Gastrocnemius medialis (tissue), 4 donors: ENCODE measurements at places on chromosomes 5 and 9.

GRCh38 chr5:58183078-58183785 is 276.7 kb downstream of the PLK2 start:
- H3K36me3 ChIP-seq: no peaks in the 10 kb centered on the region
- no peak for DNase-seq
- no peaks in the 10 kb centered on the region for H3K27me3 ChIP-seq
- H3K27ac ChIP-seq: no peak overlapping the region

DNA sequence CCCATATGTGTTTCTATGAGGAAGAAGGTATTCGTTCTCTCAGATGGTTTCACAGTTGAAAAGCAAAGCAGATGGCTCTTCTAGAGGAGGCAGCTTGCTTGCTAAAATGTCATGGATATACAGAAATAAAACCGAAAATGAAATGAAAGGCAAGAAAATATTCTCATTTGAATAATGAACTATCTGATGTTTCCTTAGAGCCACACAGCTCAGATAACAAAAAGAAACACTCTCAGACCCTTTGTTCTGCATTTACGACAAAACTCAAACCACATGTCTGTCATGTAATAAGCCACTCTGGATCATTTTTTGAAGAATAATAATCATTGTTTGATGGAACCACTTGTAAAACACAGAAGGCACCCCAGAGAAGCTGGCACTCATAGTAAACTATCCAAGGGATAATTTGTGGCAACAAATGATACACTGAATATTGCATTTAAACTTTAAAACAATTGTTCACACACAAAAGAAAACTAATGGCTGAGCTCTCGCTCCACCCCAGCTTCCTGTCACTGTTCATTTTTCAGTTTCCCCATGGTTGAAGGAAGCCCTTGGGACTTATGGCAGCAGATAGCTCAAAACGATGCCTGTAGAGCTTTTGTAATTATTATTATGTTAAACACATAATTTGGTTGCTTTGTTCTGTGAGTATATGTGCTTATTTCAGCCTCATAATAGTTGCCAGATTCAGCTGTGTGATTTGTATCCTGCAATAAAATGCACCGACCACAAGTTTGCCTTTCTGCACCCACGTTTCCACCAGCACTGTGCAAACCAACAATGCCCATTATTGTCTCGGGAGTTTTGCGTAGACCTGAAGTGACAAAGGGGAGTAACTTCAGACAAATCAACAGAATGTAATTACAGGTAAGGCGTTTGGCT is 256.0 kb downstream of the TMEM167A start:
- H3K27ac ChIP-seq: no peak overlapping the region
- no peaks in the 10 kb centered on the region for H3K4me1 ChIP-seq
- no peaks in the 10 kb centered on the region for H3K27me3 ChIP-seq
- H3K4me3 ChIP-seq: no peak overlapping the region
- DNase-seq: no peak

DNA sequence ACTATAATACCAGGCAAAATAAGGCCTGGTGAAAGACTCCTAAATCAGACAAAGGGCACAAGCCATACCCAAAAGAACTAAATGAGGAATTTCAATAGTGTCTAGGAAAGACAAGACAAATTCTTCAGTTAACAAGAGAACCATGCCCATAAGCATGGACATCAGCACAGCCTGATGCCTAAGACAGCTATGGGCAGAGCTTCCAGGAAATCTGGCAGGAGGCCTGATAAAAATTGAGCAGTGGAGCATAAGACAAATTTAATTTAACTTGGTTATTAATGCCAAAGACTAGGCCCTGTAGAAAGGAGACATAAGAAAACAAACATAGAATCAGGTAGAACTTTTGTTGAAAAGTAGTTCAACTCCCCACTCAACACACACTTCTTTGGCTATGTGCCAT is 17.3 kb downstream of the KLHL3 start:
- no peaks in the 10 kb centered on the region for H3K36me3 ChIP-seq
- no peaks in the 10 kb centered on the region for H3K4me1 ChIP-seq
- no peaks in the 10 kb centered on the region for H3K27me3 ChIP-seq
- H3K27ac ChIP-seq: no peak overlapping the region
- no peak for DNase-seq

- no peaks in the 10 kb centered on the region for H3K27me3 ChIP-seq
- no peak overlapping the region for H3K27ac ChIP-seq
- no peaks in the 10 kb centered on the region for H3K36me3 ChIP-seq
- H3K4me3 ChIP-seq: no peak overlapping the region
Observed at GRCh38 chr5:163894645-163895044, 389.2 kb downstream of the MAT2B start.
